ENCODE measurements at places on chromosomes 5 and 9. TPM values are rescaled to one million over a fixed set of nuclear protein-coding genes. Genes with fewer than 3 reads are reported as not detected.

DNA sequence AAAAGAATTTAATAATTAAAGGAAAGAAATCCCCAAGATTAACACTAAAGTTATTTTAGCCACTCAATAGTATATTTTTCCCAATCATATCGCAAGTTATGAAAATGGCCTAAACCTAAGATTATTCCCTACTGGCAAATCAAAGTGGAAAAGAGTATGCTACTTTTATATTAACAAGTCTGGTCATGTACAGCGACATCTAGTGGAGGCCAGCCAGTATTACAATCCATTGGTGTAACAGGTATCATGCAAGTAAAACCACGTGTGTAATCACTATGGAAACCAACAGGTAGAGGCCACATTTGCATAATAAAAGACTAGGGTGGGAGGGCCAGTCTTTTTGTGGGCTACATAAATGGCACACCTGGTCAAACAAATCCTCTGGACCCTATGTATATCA lies 976.4 kb upstream of the CDH9 start:
- DNase-seq, result no peak

DNA sequence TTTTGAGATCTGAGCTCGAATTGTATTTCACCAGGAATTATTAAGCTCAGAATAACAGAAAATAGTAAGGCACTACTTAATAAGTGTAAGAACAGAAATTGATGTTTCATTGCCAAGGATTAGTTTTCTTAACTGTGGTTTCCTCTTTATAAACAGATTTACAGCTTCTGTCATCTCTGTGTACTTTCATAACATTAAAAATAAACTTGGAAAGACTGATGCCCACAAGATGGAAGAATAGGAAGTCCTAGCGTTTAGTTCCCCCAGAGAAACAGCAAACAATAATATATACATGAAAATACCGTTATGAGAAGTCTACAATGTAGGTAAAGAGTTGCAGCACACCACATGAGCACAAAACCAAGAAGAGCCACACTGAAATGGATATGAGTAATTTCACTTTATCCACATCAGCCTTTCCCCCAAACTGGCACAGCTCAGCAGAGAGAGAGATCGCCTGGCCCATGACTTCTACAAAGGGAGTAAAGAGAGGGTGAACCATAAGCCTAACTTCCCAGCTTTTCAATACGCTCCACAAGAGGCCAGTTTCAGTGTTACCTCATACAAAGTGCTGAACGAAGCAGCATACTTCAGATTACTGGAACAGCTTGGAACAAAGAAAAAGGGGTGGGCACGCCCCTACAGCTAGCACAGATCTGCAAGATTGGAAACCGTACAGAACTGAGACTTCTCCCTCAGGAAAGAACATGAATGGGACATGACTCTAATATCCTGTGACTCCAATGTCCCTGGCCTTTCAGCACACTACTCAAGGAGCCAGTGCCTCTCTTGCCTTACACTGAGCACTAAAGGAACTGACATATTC lies 75.4 kb downstream of the EMB start:
- DNase-seq, result no peak

DNA sequence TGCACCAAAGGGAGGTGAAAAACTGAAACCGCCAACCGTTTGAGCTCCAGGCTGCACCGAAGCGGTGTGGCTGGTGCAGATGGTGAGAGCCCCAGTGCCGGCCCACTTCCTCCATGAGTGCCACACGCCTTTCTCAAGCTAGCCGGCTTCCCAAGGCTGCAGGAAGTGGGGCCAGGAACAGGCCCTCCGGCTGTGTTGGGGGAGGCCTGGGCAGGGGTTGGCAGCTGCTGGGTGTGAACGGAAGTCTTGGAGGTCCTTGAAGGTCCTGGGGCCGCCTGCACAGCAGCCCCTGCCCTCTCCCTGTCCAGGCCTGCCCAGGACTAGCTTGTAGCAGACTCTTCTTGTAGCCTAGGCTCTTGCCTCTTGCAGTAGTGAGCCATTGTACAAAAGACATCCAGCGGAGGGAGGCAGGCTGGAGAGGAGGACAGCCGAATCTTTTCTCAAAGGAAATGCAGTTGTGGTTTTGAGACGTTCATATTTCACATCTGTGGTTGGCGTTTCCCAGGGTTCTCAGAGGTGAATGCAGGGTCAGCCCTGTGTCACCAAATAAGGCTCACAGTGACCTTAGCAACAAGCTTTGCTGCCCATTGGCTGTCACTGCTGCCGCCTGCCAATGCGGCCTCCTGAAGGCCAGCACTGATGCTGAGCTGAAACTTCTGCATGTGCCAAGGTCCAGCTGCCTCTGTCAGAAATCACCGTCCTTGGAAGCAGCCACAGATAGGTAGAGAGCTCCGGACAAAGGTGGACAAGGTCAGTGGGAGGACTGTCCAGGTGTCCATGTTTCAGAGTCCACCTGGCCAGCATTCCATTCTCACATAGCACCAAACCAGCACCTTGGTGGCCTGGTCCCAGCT lies 23.9 kb downstream of the IRF1 start:
- peak; percentile 17 for DNase-seq

DNA sequence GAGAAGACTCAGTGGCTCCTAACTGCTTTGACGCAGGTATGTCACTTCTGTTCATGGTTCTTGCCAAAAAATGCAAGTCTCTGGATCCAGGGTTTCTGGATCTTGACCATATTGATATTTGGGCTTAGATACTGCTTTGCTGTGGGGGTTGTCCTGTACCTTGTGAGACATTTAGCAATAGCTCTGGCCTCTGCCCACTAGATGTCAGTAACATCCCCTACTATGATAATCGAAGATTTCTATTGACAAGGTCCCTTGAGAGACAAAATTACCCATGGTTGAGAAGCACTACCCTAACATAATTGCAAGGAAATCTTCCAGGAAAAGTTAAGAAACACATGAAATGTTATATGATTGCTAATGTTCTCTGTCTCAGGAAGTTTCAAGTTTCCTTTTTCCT lies 285.4 kb downstream of the TMEM232 start:
- peak; percentile 31 for DNase-seq

GNA14 gene
- under 0.01 TPM for total RNA-seq

GRCh38 chr9:127503947-127504886 lies 52.9 kb downstream of the LRSAM1 start:
- DNase-seq, result peak; percentile 82

GRCh38 chr5:137164961-137165360 lies 334.2 kb downstream of the SPOCK1 start:
- DNase-seq, result no peak

DNA sequence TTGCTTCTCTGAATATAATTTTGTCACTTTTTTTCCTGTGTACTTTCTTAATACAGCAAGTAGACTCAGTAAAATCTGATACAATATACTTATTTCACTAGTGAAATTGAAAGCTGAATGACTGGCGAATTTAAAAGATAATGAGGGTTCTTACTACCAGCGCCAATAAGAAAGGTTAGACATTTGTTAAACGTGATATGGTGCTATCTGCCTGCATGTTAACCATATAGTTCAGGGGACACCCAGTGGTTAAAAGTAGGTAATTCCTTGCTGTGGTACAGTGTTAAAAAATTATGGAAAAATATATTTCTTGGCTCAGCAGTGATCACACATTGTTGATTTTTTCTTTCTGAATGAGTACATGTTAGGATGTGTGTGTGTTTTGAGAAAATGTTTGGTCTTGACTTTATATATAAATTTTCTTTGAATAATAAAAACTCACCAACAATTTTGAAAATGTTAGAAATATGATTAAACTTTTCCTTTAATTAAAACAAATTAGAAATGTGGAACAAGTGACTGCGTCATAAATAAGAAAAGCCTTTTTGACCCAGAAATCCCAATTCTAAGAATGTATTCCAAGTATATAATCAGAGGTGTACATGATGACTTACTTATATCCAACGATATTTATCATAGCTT lies 25.8 kb downstream of the CAST start:
- peak; percentile 76 for DNase-seq

DNA sequence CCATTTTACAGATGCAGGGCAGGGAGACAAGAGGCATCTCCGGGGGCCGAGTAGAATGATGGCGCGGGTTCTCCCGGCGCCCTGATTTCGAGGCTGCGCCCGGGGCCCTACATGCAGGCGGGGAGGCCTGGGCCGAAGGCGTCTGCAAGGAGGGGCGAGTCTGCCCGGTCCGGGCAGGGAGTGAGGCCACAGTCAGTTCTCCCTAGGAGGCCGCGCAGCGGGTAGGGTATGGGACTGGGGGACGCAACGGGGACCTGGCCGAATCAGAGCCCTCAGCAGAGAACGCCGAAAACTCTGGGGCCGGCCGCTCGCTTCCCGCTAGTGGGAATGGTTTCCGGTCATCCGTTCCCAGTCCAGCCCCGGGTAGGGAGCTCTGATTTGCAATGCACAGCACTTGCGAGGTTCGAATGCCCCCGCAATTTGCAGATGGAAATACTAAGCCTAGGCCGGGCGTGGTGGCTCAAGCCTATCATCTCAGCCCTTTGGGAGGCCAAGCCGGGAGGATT lies 6.4 kb downstream of the TLX3 start:
- DNase-seq, result no peak

DNA sequence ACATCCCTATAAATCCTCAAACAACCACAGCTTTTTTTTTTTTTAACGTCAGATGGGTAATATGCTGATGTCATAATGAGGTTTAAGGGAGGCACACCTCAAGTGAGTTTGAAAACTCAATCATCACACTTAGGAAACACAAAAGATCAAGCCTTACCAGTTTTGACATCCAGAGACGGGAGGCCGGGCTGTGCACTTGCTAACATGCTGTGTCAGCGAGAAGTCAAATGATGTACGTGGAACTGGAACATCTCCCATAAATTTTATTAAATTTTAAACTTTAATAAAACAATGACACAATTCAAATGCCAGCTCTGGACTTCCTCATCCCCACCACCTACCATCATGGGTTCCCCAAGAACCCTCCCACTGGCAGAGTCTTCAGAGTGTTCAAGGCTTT lies 117.6 kb downstream of the C5orf15 start:
- DNase-seq, result no peak

DNA sequence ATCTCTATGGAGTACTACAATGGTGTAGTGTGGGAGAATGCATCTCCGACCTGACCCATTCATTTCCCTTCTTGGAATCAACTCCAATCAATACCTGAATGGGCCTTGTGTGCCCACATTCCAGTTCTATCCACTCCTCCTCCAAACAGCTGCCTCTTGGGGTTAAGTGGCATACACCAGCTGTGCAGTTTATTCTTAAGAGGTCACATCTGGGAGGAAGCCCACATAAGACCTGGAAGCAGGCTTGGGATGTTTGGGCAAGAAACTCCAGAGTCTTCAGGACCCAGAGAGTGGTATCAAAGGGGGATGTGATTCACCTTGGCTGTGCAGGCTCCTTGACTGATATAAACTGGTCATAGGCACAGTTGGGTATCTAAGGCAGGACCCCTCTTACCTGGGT lies 46.0 kb downstream of the ACTBL2 start:
- no peak for DNase-seq

DNA sequence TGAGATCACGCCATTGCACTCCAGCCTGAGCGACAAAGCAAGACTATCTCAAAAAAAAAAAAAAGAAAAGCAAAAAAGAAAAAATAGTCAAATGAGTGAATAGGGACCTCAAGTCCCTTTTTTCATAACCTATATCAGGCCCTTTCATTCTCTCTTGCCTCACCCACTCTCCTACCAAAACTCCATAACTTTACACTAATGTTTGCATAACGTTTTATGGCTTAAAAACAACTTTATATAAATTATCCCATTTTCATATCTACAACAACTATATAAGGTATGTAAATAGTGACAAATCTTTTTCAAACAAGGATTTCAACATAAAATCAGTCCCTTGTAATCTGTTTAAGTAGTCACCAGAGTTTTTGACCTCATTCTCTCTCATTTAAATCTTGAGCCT lies 56.9 kb upstream of the PIP5K1B start:
- no peak for DNase-seq

DNA sequence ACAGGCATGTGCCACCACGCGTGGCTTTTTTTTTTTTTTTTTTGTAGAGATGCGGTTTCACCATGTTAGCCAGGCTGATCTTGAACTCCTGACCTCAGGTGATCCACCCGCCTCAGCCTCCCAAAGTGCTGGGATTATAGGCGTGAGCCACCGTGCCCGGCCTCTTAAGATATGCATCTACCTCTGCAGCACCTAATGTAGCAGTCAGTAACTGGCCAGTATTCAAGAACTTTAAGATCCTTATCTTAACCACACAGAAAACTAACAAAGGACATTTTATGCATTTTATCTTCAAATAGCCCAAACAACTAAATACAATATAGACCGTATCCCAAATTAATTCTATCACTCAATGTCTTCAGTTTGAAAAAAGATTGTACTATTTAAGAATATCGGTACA lies 618.7 kb downstream of the TLE1 start:
- DNase-seq, result no peak

DNA sequence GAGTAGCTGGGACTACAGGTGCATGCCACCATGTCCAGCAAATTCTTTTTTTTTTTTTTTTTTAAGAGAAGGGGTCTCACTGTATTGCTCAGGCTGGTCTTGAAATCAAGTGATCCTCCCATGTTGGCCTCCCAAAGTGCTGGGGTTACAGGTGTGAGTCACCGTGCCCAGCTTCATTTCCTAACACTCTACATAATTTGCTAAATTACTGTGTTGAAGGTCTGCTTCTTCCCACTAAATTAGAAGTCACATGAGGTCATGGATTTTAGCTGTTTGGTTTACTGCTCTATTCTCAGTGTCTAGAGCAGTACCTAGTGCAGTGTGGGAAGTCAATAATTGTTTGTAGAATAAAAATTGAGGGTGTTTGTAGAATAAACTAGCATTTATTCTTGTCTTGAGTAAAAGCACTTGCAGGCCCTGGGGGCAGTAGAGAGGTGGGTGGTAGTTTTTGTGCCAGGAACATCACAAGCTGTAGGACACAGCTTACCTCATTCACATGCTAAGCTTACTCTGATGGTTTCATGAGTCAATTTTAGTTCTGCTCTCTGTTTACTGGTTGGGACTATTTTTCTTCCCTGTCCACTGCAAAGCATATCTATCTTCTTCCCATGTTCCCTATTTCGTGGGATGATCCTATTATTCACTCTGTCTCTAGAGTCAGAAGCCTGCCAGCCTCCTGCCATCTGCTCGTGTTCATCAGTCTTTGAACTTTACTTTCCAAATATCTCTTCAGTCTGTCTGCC lies 7.0 kb downstream of the TEX48 start:
- peak; percentile 61 for DNase-seq

DNA sequence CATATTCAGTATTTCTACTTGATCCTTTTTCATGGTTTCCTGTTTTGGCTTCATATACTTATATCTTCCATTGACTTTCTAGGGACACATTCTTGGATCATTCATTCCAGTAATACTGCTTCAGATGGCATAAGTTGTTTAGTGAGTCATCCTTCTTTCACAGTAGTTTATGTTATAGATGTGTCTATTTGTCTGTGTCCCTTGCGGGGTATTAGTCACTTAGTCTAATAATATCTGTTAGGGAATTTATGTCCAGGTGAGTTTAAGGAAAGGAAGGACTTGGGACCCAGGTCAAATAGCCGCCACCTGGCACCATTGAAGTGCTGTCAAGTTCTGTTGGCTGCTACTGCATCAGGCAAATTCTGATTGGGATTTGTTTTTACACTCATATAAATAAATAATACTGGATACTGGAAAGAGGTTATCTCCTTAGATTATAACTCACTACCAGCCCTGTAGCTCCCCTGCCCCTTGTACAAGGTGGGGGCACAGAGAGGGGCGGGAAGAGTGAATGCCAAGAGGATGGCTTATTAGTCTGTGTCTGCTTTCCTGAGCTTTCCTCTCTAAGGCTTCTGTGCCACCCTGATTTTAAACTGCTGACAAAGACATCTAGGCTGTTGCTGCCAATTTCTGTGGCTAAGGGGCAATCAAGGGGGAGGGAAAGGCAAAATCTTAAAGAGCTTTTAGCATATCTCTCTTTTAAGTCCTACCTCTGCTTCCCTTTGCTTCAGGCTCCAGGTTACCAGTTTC lies 64.9 kb downstream of the CDC42SE2 start:
- peak; percentile 77 for DNase-seq

- DNase-seq, result peak; percentile 70
Observed at GRCh38 chr9:37200433-37201005, 80.1 kb downstream of the ZCCHC7 start.

All from IMR-90 (cell line).